ENCODE measurements at places on chromosomes 6 and 20.

DNA sequence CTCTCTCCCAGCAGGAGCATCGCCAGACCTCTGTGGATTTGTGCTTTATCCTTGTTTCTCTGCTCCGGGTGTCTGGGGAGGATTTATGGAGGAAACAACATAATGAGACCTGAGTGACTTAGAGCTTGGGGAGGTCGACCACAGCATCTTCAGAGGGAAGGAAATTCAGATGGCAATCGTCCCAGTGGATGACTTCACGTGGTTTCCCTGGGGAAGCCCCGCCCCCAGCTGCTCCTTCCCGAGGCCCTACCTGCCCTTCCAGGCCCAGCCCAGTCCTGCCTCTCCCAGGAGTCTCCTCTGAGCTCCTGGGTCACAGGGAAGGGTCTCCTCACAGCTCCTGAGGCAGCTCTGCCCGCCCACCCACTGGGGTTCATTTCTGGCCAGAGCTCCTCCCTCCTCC lies 430.3 kb upstream of the SULF2 start:
- no peak for DNase-seq

- peak; percentile 51 for DNase-seq
Observed at GRCh38 chr6:4936681-4937041, 67.2 kb downstream of the RPP40 start.

GRCh38 chr6:142238881-142239280 lies 62.9 kb upstream of the ADGRG6 start:
- DNase-seq = no peak

GRCh38 chr6:39037707-39038106 lies 10.9 kb upstream of the GLP1R start:
- DNase-seq = no peak

GRCh38 chr6:53679446-53679933 lies 13.9 kb upstream of the KLHL31 start:
- DNase-seq = peak; percentile 61

- no peak for DNase-seq
Observed at GRCh38 chr20:38134427-38135270, 30.4 kb downstream of the TGM2 start.

GRCh38 chr6:126696921-126697693 lies 357.2 kb downstream of the CENPW start:
- DNase-seq = no peak

- no peak for DNase-seq
Observed at GRCh38 chr20:7866285-7866684, 74.0 kb downstream of the HAO1 start.

- no peak for DNase-seq
Observed at GRCh38 chr6:87243812-87244211, 78.6 kb upstream of the SMIM8 start.

Data from T47D (cell line).